MM.1S (cell line): ENCODE measurements at places on chromosomes 6 and 20.

DNA sequence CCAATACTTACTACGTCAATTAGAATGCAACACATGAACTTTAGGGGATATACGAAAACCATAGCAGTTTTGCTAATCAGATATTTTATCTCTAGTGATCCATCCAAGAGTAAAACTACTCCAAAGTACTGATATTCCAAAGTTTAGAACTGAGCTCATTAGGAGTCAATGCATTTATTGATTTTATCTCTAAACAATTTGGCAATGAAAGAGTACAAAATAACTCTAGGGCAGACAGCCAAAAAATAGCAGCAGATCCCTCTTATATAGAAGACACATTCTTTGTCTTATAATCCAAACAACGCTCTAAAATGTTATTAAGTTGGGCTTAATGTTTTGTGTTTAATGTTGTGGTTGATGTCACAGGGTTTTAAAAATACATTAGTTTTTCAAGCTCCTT, 923.9 kb upstream of the MAN1A1 start:
- DNase-seq, result no peak
- no peaks in the 10 kb centered on the region for H3K36me3 ChIP-seq
- H3K4me3 ChIP-seq, result no peak overlapping the region
- no peaks in the 10 kb centered on the region; the same call in 1 of the 2 replicates for H3K4me1 ChIP-seq

DNA sequence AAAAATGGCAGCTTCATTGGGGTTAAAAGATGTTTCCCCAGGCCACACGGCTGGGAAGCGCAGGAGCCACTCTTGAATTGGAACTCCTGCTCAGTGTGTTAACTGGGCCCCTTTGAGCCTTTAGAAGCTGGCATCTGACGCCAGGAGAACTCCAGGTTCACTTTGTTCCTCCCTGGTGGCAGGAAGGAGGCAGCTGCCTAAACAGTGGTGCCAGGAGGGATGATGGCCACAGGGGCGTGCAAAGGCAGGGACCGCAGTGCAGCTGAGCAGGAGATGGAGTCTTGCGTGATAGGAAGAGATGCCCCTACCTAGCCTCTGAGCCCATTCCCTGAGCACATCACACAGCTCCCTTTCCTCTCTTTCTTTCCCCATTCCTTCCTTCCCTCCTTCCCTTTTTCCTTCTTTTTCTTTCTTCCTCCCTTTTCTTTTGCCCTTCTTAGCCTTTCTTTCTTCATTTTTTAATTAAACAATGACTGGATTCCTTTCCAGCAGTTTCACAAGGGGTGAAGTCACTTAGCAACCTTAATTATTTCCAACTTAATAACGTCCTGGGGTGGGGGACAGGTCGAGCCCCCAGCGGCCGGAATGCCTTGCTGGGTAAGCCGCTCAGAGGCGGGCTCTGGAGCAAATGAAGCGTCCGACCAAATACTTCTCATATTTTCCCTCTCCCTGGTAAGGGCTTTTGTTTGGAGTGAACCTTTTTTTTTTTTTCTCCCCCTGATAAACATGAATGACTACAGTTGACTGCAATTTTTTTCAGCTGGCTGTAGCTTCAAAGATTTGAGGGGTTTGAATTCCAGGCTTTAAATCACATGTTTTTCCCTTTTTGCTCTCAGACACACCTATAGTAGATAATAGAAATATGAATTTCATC, 20.8 kb upstream of the BMP7 start:
- no peak for DNase-seq
- H3K4me1 ChIP-seq, result 0 out of 2 replicates have a peak, but pooled peaks cover 5% of the 10 kb centered on the region
- H3K27ac ChIP-seq, result no peak overlapping the region
- no peak overlapping the region for H3K4me3 ChIP-seq

DNA sequence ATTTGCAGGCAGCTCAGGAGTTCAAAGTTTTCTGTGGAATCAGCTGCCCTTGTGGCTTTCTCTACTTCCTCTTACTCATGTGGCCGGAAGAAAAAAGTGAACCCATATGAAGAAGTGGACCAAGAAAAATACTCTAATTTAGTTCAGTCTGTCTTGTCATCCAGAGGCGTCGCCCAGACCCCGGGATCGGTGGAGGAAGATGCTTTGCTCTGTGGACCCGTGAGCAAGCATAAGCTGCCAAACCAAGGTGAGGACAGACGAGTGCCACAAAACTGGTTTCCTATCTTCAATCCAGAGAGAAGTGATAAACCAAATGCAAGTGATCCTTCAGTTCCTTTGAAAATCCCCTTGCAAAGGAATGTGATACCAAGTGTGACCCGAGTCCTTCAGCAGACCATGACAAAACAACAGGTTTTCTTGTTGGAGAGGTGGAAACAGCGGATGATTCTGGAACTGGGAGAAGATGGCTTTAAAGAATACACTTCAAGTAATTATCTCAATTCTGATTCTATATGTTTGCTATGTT, 1.1 kb downstream of the MGME1 start:
- DNase-seq, result peak; percentile 77
- peak overlapping the region; percentile 97 for H3K4me3 ChIP-seq
- no peaks in the 10 kb centered on the region for H3K27me3 ChIP-seq
- H3K36me3 ChIP-seq, result peaks cover 5% of the 10 kb centered on the region; the same call in 1 of the 2 replicates
- peaks cover 17% of the 10 kb centered on the region for H3K4me1 ChIP-seq

DNA sequence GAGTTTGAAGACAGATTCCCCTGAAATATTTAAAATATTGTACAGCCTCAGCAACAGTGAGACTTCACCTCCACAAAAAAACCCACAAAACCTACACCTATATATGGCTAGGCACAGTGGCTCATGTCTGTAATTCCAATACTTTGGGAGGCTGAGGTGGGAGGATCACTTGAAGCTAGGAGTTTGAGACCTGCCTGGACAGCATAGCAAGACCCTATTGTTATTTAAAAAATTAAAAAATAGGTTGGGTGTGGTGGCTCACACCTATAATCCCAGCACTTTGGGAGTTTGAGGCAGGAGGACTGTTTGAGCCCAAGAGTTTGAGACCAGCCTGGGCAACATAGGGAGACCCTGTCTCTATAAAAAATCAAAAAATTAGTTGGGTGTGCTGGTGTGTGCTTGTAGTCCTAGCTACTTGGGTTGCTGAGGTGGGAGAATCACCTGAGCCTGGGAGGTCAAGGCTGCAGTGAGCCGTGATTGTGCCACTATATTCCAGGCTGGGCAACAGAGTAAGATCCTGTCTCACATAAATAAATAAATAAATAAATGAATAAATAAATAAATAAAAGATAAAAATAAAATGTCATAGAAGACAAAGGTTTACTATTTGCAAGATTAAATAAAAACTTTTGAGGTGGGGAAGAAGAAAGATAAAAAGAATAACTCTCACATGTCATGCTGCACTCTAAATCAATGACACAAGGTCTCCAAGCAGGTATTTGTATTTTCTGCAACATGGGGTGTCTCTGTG, 51.1 kb downstream of the RARS2 start:
- H3K4me1 ChIP-seq, result peaks cover 6% of the 10 kb centered on the region
- H3K27ac ChIP-seq, result no peak overlapping the region
- DNase-seq, result no peak
- H3K4me3 ChIP-seq, result no peak overlapping the region
- no peaks in the 10 kb centered on the region for H3K27me3 ChIP-seq

DNA sequence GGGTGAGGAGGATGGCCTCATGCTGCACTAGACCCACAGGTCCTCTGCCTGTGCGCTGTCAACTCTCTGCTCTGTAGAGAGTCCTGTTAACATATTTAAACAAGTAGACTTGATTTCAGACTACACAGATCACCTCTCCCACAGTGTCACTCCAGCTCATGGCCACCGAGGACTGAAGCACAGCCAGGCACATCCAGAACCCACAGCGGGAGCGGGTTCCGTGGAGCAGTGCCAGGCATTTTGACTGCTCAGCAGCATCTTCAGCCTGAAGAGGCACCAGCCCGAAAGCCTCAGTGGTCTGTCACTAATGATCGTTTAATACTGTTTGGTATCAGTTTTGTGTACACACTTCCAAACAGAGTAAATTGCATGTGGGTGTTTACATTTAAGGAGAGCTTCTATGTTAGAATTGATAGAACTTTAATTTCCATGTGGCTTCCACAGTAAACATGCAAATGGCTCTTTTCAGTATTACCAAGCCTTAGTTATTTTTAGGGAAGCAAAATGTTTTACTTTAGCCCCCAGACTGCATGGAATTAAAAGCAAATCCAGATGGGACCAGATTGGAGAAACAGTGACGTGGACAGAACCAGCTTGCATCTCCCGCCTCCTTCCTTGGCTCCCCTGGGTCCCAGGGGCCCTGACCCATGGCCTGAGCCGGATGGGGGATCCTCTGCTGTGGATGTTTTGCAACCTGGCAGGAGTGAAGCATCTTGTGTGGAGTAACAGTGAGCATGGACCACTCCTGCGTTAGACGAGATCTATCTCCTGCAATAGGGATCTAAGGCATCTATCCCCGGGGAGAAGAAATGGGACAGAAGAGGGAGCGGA, 196.7 kb upstream of the CDH4 start:
- H3K4me1 ChIP-seq, result no peaks in the 10 kb centered on the region
- H3K27ac ChIP-seq, result no peak overlapping the region
- H3K4me3 ChIP-seq, result no peak overlapping the region
- H3K36me3 ChIP-seq, result no peaks in the 10 kb centered on the region

- no peak for DNase-seq
- H3K27ac ChIP-seq, result no peak overlapping the region
- H3K4me1 ChIP-seq, result 0 out of 2 replicates have a peak, but pooled peaks cover 6% of the 10 kb centered on the region
- no peaks in the 10 kb centered on the region for H3K36me3 ChIP-seq
- H3K4me3 ChIP-seq, result no peak overlapping the region
- peaks cover 84% of the 10 kb centered on the region for H3K27me3 ChIP-seq
These were observed 21.4 kb downstream of the BHLHE23 start for GRCh38 chr20:62985444-62985778.

- no peaks in the 10 kb centered on the region for H3K4me1 ChIP-seq
- H3K27me3 ChIP-seq, result no peaks in the 10 kb centered on the region
- no peaks in the 10 kb centered on the region for H3K36me3 ChIP-seq
These were observed 130.4 kb upstream of the RPS6KA2 start for GRCh38 chr6:166757232-166758135.

GRCh38 chr6:6865611-6866010, 242.2 kb upstream of the RREB1 start:
- no peak overlapping the region for H3K4me3 ChIP-seq
- H3K27ac ChIP-seq, result no peak overlapping the region
- H3K27me3 ChIP-seq, result no peaks in the 10 kb centered on the region
- no peak for DNase-seq
- no peaks in the 10 kb centered on the region for H3K4me1 ChIP-seq

GRCh38 chr20:41411391-41411847, 44.8 kb upstream of the EMILIN3 start:
- no peaks in the 10 kb centered on the region for H3K36me3 ChIP-seq
- peak; percentile 79 for DNase-seq
- H3K27me3 ChIP-seq, result no peaks in the 10 kb centered on the region
- H3K4me1 ChIP-seq, result peaks cover 50% of the 10 kb centered on the region
- H3K27ac ChIP-seq, result peak overlapping the region; percentile 53; the same call in 1 of the 2 replicates
- no peak overlapping the region for H3K4me3 ChIP-seq

GRCh38 chr6:129844118-129844891, 16.8 kb downstream of the TMEM244 start:
- no peaks in the 10 kb centered on the region for H3K27me3 ChIP-seq
- H3K36me3 ChIP-seq, result no peaks in the 10 kb centered on the region
- DNase-seq, result no peak
